ENCODE measurements at places on chromosomes 5 and 9.

DNA sequence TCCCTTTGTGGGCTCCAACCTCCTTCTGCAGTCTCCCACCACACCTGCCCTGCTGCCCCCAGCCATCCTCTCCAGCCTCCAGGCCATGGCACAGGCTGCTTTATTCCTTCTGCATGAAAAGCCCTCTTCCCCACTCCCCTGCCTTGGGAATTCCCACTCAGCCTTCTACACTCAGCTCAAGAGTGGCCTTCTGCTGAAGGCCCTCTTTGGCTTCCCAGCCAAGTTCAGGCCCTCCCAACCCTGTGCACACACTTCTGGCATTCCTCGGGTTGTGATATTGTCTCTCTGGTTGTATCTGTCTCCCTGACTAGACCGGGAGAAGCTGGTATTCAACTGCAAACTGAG lies 5.7 kb downstream of the SHB start:
- no peak for DNase-seq

DNA sequence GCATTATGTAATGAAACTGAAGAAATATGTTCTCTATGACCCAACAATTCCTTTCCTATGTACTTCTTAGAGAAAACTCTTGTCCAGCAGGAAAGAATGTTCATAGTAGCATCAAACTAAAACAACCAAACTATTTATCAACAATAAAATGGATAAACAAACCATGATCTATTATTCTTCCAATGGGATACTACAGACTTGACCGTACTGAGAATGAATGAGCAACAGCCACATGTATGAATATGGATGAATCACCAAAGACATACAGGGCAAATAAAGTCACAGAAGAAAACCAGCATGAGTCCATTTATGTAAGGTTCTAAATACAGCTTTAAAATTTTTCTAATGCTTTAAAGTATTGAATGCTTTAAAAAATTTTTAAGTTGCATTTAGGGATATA lies 73.6 kb upstream of the SUSD1 start:
- no peak for DNase-seq

GRCh38 chr5:146066968-146067367 lies 38.4 kb downstream of the PLAC8L1 start:
- DNase-seq = no peak

DNA sequence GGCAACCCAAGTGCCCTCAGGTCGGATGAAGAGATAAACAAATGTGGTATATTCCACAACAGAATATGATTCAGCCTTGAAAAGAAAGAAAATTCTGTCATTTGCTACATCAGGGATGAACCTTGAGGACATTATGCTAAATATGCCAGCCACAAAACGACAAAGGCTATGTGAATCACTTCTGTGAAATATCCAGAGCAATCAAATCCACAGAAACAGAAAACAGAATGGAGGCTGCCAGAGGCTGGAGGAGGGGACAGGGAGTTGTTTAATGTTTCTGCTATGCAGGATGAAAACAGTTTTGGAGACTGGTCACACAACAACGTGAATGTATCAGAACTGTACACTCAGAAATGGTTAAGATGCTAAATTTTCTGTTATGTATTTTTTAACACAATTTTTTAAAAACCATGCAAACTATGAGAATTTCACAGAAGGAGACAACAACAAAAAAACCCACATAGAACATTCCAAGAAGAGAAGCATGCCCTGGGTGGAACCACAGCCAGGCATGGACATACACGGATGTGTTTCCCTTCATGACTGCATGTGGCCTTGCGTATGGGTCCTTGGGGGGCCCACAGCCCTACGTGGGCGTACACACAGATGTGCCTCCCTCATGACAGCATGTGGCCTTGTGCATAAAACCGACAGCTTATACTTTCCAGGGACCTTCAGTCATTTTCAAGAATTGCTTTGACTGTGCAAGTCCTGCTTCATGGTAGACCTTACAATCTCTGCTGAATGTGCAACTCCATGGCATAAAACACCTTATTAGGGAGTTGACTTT lies 146.7 kb downstream of the ROR2 start:
- DNase-seq = no peak

DNA sequence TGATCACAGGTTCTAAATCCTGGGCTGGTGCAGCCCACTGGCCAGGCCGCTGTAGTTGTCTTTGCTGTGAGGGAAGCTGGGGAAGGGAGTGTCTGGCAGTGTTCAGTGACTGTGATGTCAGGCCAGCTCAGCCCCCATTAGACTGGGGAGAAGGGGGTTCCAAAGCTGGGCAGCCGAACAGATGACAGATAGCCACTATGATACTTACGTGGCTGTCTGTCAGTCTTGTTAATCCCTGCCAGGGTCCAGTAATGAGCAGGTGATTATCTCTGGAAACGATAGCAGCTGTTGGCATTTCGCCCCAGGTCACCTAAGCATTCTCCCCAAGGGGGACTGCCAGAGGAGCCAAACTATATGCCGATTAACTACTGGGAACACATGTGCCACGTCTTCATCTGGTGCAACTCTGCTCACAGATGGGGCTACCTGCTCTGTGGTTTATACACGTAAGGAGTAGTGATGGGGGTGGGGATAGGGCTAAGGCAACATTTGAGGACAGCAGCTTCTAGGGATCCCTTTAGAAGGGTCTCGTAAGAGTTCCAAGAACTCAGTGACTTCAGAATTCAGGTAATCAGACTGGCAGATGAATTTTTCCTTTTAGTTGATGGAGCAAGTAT lies 396.3 kb downstream of the KDM4C start:
- DNase-seq = no peak

DNA sequence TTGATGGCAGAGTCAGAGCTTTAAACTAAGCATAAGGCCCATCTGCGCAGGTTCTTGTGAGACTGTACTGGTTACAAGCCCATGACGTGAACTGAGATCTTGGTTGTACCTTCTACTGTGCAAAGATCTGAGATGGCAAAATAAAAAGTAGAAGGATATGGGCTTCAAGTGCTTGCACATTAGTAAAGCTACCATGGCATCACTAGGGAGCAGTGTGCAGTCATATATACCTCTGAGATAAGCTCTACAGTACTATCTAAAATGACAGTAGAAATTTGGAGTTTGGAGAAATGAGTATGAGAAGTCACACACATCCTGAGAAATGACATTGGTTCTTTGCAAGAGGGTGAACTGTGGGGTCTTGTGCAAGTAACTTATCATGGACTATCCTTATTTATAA lies 408.2 kb upstream of the PRR16 start:
- no peak for DNase-seq

- DNase-seq = no peak
Measured at GRCh38 chr9:78368236-78368635, 71.3 kb downstream of the PSAT1 start.

GRCh38 chr5:59126708-59127573 lies 544.1 kb downstream of the RAB3C start:
- DNase-seq = no peak

GRCh38 chr9:4366591-4367330 lies 66.9 kb upstream of the GLIS3 start:
- DNase-seq = no peak

GRCh38 chr5:166962461-166962860 lies 1329.0 kb upstream of the WWC1 start:
- DNase-seq = no peak

- no peak for DNase-seq
Measured at GRCh38 chr9:135503371-135504261, 3.1 kb downstream of the MRPS2 start.

DNA sequence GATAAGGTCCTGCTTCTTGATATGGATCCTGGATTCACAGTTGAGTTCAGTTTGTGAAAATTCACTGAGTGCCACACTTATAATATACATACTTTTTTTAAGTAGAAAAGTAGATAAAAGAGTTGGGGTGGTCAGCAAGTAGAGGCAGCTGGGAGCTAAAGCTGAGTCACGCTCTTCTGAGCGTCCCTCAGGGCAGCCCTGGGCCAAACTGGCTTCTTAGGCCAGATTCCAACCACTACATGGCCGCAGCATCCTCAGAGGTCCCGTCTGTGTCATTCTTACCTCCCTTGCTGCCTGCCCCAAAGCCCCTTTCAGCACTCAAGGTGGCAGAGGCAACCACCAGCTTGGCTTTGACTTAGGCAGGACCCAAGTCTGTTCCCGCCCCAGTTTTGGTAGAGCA lies 123.3 kb upstream of the TBC1D2 start:
- DNase-seq = no peak

GRCh38 chr5:153654504-153655200 lies 164.2 kb downstream of the GRIA1 start:
- no peak for DNase-seq

GRCh38 chr9:86285261-86285660 lies 2.9 kb upstream of the ISCA1 start:
- DNase-seq = no peak

DNA sequence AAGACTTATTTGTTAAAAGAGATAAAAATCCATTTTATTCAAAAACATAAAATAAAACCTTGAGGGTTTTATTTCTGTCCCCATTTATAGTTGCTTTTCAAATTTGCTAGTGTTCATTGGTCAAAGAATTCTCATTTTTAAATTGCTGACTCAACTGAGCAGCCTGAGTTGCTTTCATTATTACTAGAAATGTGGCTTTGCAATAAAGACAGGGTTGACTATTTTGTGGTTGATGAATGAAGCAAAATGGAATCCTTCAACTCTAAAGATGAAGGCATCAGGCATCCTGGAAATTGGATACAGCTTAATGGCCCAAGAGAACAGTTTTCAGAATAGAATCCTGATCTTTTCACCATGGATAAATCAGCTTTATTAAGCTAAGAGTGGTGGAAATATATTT lies 23.9 kb upstream of the PPP3R2 start:
- DNase-seq = no peak

GRCh38 chr9:21993893-21994555 lies at the start of gene CDKN2A:
CDKN2A (minus strand) TSS chr9:21994392.
- DNase-seq = no peak

GRCh38 chr9:107992271-107992670 lies 502.7 kb upstream of the KLF4 start:
- no peak for DNase-seq

GRCh38 chr9:10899509-10899908 lies 286.7 kb upstream of the PTPRD start:
- no peak for DNase-seq

DNA sequence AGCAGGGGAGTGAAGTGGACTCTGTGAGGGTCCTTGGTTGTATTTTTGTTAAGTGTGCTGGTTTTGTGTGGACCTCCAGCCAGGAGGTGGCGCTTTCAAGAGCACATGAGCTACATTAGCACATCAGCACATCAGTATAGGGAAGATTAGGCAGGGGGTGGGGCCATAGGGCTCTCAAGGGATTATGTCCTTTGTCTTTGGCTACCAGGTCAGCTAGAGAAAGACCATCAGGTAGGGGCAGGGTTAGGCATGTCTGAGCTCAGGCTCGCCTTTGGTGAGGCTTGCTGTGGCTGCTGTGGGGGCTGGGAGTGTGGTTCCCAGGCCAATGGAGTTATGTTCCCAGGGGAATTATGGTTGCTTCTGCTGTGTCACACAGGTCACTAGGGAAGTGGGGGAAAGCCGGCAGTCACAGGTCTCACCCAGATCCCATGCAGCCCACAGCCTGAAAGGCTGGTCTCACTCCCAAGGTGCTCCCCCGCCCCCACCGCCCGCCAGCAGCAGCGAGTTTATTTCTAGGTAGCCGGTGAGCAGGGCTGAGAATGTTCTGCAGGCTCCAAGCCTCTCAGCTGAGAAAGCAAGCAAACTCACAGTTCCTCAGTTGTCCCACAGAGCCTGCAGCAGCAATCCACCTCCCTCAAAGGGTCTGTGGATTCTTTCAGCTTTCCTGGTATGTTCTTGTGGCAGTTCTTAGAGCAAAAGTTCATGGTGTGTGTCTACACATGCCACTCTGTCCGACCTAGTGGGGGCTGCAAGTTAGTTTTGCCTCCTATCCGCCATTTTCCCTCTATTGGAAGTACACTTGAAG lies 13.7 kb downstream of the OR1J1 start:
- no peak for DNase-seq

GRCh38 chr9:68648971-68649370 lies 56.1 kb upstream of the PIP5K1B start:
- no peak for DNase-seq

DNA sequence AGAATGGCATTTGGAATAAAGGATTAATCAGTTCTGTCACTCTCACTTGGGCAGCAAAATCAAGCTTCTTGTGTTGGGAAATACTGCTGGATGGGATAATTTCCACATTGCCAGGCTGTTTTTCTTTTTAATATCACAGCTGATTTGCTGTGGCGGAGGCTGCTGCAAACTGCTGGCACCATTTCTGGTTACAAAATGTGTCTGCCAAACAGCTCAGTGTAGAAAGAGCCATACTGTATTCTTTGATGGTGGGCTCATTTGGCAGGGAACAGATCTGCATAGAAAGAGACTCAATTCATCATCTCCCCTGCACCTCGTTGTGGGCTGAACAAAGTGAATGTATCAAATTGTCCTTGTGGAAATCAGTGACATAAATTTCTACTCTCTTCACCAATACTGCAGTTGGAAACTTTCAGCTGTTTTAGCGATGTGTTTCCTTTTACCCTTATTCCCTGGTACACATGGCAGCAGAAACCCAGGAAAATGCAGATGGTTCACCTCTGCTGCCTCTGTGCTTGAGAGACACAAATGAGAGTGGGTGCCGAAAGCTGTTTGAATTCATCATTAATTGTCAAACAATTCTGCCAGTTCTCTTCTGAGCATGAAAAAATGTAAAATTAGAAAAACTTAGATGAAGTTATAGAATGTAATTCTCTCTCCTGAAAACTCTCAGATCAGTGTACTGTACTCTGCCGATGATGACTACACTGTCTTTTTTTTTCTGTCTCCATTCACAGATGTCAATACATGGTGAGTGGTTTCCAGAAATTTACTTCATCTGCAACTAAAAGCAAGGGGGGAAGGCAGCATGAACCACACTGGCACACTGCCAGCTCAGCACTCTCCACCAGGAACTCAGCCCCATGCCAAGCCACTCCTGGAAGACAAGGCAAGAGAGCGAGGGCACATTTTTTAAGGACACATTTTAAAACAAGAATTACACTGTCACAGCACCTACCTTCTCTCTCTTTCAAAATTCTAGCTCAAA lies 75.0 kb downstream of the HMHB1 start:
- no peak for DNase-seq

DNA sequence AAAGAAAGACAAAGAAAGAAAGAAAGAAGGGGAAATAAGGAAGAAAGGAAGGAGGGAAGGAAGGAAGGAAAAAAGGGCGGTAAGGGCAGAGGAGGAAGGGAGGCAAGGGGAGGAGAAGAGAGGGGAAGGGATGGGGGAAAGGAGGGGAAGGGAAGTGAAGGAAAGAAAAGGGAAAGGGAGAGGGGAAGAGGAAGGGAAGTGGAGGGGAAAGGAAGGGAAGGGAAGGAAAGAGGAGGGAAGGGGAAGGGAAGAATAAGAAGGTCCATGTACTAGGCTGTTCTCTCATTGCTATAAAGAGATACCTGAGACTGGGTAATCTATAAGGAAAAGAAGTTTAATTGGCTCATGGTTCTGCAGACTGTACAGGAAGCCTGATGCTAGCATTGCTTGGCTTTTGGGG lies 217.1 kb downstream of the ENC1 start:
- no peak for DNase-seq

Data from activated naive CD4-positive, alpha-beta T cell treated with anti-CD3 and anti-CD28 coated beads, Interleukin-2, amount 50 U/mL, for 72 hours (primary cell).